Globus pallidus (tissue), 1 donor: ENCODE measurements at places on chromosomes 1 and 21.
A peak's percentile ranks its signal among the peaks of the same experiment; 100 is the strongest.

- no peak for DNase-seq
These were observed 63.3 kb downstream of the UCK2 start for GRCh38 chr1:165890684-165891083.

- no peak for DNase-seq
These were observed 57.9 kb upstream of the TTC34 start for GRCh38 chr1:2859219-2859880.

DNA sequence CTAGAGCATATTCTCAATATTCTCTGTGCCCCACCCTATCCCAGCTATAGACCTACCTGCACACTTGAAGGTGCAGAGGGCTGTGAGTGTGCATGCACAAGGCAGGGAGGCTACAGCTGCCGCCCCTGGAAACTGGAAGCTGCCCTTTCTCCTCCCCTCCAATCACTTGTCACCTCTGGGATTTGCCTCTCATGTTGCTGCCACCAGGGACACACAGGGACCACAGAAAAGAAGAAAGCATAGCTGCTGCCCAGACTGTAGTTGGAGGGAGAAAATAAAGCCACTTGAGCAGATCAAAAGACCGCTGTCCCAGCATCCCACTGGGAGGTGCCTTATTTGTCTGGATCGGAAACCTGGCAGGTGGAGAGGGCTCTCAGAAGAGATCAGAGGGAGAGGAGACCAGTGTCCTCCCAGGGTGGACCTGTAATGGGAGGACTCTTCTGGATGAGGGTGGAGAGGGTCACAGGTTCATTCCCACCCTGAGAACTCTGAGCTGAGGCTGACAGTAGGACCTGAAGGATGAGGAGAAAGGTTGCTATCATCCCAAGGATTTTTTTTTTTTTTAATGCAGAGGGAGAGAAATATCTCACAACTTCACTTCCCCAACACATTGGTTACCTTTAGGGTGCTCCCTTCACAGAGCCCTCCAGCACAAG is 7.6 kb upstream of the INPP5B start:
- no peak for DNase-seq

DNA sequence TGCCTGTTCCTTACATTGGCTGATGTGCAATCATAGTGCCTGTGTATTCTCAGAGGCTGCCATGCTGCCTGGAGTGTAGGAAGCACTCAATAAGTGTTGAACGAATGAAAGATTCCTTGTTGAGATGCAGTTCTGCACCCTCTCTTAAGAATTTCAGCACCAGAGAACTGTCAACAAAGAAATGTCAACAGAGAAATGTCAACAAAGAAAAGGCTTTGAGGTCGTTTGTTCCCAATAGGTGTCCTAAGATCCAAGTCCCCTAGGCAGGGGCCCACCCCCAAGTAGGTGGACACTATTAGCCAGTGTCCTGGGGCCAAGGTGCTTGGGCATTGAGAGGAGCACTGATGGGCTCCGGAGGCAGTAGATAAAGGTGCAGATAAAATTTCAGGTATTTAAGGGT is 12.6 kb downstream of the KCND3 start:
- DNase-seq, result no peak

DNA sequence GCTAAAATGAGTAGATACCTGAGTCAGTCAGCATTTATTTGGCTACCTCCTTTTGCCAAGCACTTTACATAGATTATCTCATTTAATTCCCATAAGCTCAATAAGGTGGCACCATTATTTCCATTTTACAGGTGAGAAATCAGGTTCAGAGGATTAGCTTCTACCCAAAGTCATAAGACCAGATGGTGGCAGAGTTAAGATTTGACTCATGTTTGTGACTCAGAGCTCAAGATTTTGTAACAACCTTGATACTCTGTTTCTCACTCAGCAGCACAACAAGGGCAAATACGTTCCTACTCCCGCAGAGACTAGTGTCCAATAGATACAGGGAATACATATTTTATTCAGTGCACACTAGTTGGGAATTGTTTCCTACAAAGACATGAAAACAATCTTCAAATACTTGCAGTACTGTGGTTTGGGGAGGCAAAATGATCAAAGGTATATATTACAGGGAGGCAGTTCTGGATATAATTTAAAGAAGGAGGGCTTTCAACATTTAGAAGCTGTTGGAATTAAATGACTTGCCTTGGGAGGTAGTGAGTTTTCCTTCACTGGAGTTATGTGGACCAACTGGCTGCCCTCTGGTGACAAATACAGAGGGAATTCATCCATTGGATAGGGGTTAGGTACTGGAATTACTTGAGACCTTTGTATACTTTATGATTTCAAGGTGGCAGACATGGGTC is 3.6 kb downstream of the LEPR start:
- no peak for DNase-seq

- no peak for DNase-seq
These were observed 84.2 kb upstream of the SLC2A1 start for GRCh38 chr1:43042773-43043457.

- DNase-seq, result no peak
These were observed 7.3 kb upstream of the FAM167B start for GRCh38 chr1:32239790-32240139.

DNA sequence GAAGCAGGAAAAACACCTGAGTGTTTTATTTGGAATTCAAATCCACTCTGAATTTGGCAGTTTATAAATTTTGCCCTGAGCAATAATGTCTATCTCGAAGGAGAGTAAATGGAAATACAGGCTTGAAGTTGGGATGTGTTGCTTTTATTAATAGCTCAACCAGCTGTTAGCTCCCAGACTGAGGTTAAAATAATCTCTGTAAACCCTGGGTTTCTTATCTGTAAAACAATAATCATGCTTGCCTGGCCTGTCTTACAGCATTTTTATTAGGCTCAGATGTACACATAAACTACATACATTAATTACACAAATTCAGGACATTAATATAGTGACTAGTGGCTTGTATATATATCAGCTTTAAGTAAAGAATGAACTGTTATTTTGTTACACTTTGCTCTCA is 148.5 kb downstream of the GALNT2 start:
- no peak for DNase-seq

- DNase-seq, result peak; percentile 46
These were observed 42.4 kb upstream of the FMO2 start for GRCh38 chr1:171142416-171143385.

GRCh38 chr1:76289692-76290091 is 215.1 kb downstream of the ST6GALNAC3 start:
- no peak for DNase-seq

GRCh38 chr21:44836666-44837471 is 19.0 kb upstream of the SUMO3 start:
- DNase-seq, result no peak

GRCh38 chr1:224189561-224189960 is 6.5 kb downstream of the DEGS1 start:
- no peak for DNase-seq

DNA sequence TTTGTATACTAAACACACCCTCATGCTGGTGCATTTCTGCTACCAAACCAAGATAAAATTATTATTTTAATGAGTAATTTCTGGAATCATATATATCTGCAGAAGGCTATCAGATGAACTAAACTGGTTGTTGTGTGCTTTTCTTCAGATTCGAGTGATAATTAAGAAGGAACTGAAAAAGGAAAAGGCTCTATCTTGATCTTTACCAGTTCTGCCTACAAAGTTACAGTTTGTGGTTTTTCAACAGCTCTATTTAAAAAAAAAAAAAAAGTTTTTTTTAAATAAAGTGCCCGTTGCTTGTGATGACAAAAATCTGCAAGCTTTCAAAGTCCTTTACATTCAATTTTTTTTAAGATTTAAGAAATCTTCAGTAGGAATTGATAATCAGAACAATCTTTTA is 13.6 kb downstream of the DENND1B start:
- no peak for DNase-seq

- DNase-seq, result no peak
These were observed 197.7 kb downstream of the CTH start for GRCh38 chr1:70608815-70609214.

DNA sequence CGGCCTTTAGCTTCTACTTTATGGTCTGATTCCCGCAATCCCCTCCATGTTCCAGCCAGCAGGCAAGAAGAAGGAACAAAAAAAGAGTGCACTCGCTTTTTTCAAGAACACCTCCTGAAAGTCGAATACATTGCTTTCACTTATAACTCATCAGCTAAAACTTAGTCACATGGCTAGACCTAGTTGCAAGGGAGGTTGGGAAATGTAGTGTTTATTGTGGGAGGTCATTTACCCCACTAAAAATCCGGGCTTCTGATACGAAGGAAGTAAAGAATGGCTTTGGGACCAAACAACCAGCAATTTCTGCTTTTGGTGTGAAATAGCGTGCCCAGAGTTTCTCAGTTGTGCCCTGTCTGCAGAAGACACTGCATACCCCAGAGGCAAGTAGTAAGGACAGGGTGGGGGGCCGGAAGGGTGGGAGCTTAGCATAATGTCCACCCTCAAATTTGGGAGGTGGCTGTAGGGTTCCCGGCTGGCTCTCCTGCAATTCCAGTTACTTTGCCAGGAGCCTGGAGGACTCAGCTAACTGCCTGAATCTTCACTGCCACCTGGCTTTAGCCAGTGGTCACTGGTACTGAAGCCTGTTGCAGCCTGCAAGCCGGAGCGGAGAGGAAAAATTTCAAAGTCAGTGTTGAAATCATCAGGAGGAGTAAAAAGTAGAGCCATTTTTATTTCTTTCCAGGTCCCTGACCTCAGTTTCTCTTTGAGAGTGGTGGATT is 57.7 kb upstream of the F3 start:
- DNase-seq, result peak; percentile 42

- no peak for DNase-seq
These were observed 28.2 kb downstream of the STPG1 start for GRCh38 chr1:24385160-24385940.

- peak; percentile 71 for DNase-seq
These were observed 6.8 kb upstream of the BSDC1 start for GRCh38 chr1:32400876-32401631.

GRCh38 chr1:53583868-53584776 is 124.9 kb downstream of the DMRTB1 start:
- no peak for DNase-seq

DNA sequence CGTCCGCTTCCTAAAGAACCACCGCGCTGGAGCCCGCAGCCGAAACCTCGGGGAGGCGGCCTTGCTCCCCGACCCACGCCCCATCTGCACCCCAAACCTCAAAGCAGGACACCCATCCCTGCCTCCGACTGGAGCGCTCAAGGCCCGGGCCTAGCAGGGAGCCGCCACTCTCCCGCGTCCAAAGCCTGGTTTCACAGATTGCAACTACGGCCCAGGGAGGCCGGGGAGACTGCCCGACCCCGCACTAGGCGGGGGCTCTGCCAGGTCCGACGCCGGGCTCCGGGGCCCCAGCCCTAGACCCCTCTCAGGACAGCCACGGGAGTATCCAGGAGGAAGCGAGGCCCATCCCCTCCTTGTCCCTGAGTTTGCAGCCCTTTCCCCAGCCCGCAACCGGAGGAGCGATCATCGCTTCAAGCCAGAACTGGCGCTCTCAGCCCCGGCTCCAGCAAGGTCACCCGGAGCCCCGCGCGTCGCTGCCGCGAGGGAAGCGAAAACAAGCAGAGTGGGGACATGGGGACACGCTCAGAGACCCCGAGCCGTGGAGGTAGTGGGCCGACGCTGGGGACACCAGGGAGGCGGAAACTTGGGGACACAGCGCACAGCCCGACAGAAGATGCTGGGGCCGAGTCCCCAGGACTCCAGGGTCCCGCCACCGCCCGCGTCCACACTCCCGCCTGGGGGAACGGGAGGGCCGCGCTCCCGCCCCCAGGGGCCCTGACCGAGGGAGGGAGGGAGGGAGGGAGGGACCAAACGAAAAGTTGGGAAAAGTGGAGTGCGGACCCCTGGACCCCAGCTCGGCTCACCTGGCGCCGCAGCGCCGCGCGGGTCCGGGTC is 433 bp downstream of the TMEM200B start:
- no peak for DNase-seq

DNA sequence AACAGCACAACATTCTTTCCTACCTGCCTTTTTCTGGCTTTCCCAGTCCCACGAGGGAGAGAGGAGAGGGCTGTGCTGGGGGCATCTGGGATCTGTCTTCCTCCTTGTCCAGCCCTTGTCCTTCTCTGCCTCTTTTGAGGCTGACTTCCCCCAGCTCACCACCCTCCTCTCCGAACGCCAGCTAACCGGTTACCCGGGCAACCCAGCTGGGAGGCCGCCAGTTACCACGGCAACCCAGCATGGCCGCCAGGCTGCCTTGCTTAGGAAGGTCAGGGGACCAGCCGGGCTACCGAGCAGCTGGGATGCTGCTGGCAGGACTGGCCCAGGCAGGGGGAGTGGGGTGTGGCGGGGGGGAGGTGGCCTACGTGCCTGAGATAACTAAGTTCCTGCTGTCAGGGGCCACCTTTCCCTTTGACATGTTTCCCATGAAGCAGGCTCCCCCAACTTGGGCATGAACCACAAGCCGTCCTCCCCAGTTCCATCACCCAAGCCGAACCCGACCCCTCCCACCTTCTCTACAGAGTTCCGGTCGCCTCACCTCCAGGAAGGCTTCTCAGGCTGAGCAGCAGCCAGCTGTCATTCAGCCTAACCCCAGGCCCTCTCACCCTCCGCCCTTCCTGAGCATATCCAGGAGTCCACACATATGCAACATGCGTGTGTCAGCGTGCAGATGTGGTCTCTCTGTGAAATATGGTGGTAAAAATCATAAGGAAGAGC is 8.7 kb downstream of the PLEKHA6 start:
- DNase-seq, result peak; percentile 88

- no peak for DNase-seq
These were observed 10.7 kb upstream of the OR2T34 start for GRCh38 chr1:248585266-248585665.

GRCh38 chr1:109393617-109394233 is 4.0 kb downstream of the SORT1 start:
- no peak for DNase-seq
